ENCODE measurements at places on chromosomes 5 and 9. TPM values are rescaled to one million over a fixed set of nuclear protein-coding genes. Genes with fewer than 3 reads are reported as not detected.
A peak's percentile ranks its signal among the peaks of the same experiment; 100 is the strongest.

DNA sequence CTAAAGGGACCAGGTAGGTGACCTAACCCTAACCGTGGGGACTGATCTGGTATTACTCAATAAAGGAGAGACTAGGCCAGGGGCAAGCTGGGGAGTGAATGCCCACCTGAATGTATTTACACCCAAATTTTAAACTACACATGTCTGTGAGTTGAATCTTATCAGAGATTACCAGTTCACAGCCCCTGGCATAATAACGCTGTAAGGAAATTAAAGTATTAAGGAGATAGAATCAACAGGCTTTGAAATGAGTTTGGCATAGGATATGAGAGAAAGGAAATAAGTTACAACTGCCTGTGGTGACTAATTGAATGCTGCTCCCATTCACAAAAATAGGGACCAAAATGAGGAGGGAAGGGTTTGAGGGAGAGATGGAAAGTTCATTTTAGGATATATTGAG is 593.3 kb downstream of the CSNK1G3 start:
- DNase-seq: peak; percentile 19

GRCh38 chr9:137074657-137075274 is 2.6 kb upstream of the UAP1L1 start:
- peak; percentile 57 for DNase-seq

TAS2R1 gene
- not detected for total RNA-seq

PCDH12 gene
- under 0.01 TPM for total RNA-seq

GRCh38 chr9:108323615-108324014 is 532.2 kb downstream of the ACTL7B start:
- DNase-seq: no peak

DNA sequence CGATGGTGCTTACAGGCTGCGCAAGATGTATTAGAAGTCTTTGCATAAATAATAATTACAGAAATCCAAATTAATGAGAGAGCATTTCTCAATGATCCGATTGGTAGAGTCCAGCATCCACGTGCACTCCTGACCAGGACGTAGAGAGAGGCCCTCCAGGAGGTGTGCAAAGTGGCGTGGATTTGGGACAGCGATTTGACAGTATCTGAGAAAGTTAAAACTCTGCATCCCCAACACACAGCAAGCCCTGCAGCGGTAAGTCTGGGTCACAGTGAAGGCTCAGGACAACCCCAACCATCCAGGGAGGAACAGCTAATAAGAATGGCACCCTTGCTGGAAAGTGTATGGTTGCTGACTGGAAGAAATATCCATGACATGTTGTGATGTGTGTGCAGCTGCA is 180.2 kb downstream of the AUH start:
- DNase-seq: no peak

- peak; percentile 49 for DNase-seq
Observed at GRCh38 chr5:7781899-7782298, 69.0 kb downstream of the CFAP90 start.

SPATA9 gene
- 1.2 TPM for total RNA-seq

DNA sequence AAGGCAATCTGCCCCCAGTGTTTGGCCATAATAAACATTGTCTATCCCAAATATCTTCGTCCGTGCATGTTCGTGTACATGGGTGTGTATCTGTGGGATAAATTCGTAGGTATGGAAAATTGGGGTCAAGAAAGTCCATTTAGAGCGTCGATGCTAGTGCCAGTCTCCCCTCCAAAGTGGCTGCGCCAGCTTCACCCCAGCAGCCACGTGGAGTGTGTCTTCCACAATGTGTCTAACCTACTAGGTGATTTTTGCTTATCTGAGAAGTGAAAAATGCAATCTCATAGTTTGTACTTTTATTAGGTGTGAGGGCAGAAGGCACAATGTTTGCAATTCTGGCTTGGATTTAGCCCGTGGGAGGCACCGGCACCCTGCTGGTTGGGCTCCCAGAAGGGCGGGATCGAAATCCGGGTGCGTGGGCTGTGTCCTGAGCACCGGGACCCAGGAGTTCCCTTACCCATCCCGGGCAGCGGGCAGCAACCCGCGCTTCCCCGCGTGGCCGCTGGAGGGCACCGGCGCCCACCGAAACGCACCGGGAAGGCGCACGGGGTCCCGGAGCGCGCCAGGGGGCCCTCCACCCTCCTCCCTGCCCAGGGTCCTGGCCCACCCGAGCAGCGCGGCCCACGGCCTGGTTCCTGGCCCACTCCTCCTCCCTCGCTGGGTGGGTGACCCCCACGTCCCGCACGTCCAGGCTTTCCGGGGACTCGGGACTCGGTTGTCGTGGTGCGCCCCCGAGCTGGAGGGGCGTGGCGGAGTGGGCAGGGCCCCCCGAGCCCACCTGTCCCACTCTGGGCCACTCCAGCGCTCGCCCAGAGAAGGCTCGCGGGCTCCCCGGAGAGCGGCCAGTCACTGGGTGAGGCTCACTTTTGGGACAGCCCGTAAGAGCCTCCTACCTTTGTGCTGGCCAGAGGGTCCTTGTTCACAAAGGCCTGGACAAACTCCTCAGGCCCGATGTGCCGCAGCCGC is 55.4 kb upstream of the RNF130 start:
- DNase-seq: peak; percentile 95

- peak; percentile 96 for DNase-seq
Observed at GRCh38 chr9:131237931-131238401, 38.3 kb downstream of the FAM78A start.

OR13J1 gene
- not detected for total RNA-seq

DNA sequence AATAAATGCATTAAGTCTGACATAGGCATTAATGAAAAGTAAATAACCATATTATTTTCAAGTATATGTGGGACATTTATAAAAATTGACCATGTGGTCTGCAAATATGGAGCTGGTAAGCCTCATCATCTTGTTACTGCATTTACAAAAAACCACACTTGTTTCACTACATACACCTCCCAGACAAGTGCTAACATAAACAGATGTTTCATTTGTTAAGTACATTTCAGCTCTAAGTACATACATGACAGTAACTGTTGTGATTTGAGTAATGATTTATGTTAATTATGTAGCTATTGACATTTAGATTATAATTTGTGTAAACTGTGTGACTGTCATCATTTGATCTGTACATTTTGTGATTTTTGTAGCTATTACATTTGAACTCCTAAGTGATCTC is 13.9 kb downstream of the IDNK start:
- no peak for DNase-seq

DNA sequence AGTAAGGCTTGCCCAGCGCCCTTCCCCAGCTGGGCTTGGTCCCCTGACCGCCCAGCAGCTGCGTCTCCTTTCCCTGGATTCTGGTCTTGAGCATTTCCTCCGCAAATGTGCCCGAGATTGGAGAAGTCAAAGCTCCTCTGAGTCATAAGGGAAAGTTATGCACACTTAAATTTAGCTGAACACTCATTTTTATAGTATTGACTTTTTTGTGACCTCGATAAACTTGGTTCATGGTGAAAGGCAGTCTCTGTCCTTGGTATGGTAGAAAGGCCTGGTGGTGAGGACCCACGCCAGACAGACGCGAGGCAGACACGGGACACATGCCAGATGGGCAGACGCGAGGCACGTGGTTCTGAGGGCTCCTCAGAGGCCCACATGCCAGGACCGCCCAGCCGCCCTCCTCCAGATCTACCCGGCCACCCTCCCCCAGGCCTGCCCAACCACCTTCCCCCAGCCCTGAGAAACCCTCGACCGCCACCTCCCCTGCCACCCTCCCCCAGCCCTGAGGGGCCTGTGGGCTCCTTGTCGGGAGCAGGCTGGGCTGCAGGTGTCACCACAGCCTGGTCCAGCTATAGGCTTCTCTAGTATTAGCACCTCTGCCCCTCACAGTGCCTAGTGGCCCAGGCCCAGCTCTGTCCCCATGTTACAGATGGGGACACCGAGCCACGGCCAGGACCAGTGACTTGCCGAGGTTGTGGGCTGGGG is 60.9 kb upstream of the CACNA1B start:
- peak; percentile 96 for DNase-seq

S1PR3 gene
- total RNA-seq: 3.3 TPM

DNA sequence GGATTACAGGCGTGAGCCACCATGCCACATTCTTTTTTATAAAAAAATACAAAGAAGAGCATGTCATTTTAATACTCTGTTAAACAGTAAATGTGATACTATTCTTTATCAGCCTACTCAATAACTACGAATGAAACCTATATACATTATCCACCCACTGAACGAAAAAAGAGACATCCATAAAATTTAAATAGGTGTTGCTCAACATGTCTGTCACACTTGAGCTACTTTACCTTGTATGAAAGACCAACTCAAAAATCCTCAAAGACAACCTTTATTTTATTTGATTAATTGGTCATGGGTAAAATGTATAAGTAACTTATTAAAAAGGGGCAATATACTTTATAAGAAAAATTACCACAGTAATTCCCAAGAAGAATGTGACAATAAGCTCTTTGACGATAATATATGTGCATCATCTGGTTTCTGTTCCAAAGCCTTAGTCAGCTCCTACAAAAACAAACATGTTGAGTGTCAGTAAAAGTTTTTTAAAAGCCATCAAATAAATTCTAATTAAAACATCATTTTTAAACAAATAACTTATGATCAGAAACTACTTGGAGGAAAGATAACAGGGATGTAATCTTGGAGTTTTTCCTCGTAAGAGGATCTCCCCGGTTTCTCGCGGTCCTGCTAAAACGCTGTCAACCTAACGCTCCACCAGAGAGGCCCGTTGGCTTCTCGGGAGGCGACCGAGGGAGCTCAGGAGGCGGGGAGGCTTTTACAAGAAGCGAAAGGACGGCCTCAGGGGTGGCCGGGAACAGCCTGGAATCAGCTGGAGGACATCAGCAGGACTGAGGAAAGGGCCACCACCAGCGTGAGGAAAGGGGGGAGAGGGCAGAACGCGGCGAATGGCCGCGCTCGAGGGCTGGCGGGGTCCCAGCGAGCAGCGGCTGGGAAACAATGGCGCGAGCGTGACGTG is 13.5 kb upstream of the ANKRD18B start:
- peak; percentile 77 for DNase-seq

- DNase-seq: no peak
Observed at GRCh38 chr5:115392611-115393010, 96.2 kb upstream of the CCDC112 start.

DNA sequence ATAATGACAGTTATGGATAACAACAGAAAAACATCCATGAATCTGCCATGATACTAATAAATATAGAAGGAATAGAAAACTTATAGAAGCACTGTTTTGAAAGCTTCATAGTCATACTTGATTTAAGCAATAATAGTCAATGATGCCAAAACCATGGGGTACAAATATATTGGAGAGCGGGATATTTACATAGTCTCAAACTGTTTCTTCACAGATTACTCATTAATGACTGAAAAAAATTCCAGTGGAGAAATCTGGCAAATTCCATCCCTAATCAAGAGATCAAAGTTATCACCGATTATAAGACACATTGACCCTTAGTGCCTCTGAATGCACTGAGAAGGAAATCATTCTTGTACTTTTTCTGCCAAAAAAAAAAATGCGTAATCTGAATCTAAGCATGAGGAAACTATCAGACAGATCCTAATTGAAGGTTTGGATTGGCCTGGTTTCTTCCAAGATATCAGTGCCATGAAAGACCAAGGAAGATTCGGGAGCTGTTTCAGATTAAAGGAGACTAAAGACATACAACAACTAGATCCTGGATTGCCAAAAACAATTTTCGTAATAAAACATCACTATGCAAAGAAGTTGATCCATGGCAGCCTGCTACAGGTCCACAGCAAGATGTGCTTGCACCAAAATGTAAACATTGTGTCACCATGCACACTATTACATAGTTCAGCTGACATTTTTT is 106.2 kb downstream of the GOLPH3 start:
- DNase-seq: no peak

- DNase-seq: no peak
Observed at GRCh38 chr5:15515229-15515628, 15.2 kb downstream of the FBXL7 start.

DNA sequence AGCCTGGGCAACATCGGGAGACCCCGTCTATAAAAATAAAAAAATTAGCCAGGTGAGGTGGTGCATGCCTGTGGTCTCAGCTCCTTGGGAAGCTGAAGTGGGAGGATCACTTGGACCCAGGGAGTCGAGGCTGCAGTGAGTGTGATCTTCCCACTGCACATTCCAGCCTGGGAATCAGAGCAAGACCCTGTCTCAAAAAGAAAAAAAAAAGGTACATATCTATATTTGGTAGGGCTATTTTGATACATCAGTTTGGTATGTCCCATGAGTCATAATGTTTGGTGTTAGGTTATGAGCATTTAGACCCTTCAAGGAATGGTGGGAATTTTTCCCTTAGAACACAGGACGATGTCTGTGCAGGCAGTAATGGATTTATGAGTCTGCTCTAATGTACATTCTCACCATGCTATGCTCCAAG is 55.3 kb upstream of the POU4F3 start:
- no peak for DNase-seq

NUTM2G gene
- total RNA-seq: not detected

- DNase-seq: peak; percentile 92
Observed at GRCh38 chr5:139561655-139562451, 714 bp downstream of the UBE2D2 start.

- no peak for DNase-seq
Observed at GRCh38 chr5:54756301-54756700, 229.1 kb downstream of the ESM1 start.

DNA sequence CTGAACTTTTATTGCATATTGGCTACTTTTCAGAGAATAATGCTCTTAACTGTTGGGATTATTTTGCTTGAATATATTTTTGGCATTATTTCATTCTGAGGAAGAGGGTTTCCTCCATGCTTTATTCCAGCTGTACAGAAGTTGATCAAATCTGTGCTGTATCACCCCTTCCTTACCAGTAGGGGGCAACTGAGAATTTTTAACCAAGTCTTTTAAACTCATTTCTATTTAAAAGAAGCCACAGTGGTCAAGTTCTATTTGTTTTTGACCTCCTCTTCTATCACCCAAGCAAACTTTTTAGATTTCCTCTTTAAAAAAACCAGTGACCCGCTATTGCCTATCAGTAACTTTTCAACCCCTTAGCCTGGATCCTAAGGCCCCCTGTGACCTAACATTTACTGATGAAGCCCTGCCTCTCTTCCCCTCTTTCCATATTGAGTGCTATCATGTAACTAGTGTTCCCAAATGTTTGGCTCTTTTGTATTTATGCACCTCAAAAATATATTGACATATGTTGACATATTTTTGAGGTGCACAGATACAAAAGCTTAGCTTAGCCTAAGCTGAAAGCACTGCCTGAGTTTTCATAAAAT is 80.6 kb downstream of the FBXO4 start:
- DNase-seq: no peak

GRCh38 chr5:80389580-80389979 is 18.3 kb upstream of the ZFYVE16 start:
- DNase-seq: no peak

KIF20A gene
- total RNA-seq: 7.2 TPM

GPR150 gene
- total RNA-seq: 0.29 TPM

GRCh38 chr5:78467752-78468357 is 107.4 kb downstream of the SCAMP1 start:
- no peak for DNase-seq
